HTR-8/SVneo (cell line): ENCODE measurements at places on chromosomes 3 and 15.
A peak's percentile ranks its signal among the peaks of the same experiment; 100 is the strongest.

- DNase-seq: peak; percentile 94
These were observed 24.8 kb downstream of the SHF start for GRCh38 chr15:45162771-45163507.

- DNase-seq: no peak
These were observed 29.5 kb upstream of the ETV5 start for GRCh38 chr3:186138272-186138981.

DNA sequence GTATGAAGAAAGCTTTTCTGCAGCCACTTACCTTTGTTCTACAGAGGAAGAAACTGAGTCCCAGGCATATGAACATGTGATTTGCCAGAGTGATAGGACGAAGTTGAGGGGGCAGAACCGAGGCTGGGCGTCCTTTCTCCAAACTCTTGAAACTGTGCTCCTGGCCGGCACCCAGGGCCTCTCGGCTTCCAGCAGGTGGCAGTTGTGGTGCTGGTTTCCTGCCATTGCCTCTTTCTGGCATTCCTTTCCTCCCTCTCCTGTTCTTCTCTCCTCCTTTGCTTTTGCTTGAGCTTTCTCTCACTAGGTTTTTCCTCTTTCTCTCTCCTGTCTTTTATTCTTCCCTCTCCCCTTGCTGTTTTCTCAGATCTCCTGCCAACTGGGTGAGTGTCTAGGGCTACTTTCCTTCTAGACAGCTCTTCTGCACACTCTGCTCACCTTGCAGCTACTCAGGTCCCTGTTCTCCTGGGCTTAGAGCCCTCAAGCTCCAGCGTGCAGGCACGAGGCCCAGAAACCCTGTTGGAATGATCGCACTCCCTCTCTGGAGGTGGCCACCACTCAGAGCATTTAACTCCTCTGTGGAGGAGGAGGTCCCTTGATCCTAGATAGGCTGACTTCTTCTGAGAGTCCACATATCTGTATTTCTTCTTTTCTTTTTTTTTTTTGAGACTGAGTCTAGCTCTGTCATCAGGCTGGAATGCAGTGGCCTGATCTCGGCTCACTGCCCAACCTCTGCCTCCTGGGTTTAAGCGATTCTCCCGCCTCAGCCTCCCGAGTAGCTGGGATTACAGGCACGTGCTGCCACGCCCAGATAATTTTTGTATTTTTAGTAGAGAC, 26.2 kb downstream of the TRAK1 start:
- no peak for DNase-seq

DNA sequence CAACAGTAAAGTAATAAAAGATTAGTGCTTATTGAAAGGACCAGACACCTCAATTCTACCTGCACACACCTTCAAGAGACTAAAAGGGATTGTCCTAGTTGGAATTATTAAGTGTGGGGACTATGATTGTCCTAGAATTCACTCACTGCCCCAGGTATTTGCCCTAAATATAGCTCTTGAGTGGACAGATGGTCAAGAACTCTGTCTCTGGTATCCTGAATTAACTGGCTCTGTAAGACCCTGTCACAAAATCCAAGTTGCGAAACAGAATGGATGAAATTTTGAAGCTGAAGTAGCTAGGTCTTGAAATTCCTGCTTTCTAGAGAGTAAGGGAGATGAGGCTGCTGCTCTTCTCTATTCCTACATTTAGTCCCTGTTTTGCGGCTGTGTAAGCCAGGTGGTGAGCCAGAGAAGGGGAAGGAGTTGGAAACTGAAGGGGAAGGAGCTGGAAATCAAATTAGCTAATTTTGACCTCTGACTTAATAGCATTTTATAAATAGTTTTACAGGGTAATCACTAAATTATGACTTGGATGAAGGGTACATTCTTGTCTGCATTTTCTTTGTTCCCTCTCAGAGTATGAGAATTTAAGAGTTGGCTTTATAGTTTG, 34.5 kb downstream of the KBTBD12 start:
- no peak for DNase-seq

- DNase-seq: no peak
These were observed 6.6 kb upstream of the MUSTN1 start for GRCh38 chr3:52841211-52841980.

DNA sequence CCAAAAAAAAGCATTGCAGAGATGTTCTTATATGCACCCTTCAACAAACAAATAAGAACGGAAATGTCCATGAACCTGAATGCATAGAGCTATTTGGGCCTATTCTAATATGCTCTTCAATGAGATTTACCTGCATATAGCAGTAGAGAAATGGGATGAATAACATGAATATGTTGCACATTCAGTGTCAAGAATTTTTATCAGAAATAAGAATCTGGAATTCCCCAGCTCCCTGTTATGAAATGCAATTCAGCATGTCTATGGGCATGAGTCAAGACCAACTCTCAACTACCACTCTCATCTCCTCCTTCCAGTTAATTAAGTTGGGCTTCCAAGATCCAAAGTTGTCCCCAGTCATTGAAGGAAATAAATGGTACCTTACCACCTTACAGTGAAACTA, 133.7 kb upstream of the ALCAM start:
- DNase-seq: no peak

DNA sequence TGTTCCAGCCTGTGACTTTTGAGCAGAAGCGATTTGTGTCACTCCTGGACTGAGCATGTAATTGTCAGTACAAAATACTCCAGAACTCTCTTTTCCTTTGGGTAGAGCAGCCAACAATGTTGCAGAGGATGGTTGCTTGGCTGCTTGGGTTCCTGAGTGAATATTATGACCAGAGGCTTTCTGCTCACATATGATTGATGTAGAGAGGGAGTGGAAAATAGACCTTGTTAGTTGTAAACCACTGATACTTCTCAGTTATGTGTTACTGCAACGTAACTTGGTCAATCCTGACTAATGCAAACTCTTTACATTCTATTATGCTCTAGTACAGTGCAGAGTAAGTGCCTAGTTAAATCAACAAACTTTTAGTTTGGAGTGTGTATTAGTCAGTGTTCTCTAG, 322.6 kb upstream of the KCNH8 start:
- no peak for DNase-seq

DNA sequence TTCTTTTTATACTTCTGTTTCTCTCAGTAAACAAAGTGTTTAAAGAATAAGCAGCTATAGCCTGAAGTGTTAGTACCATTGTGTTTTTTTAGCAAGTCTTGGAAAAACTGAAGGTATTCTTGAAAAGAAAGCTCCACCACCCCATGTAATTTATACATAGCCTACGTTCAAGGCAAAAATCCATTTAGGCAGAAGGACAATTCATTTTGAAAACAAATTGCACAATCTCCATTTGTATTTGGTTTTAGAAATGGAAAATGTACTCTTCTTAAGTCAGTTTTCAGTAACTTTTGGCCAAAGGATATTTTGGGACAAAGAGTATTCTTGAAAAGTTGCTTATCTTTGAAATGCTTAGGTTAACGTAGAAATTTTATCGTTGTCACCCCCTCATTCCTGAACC, 34.5 kb downstream of the PTPRG start:
- DNase-seq: no peak

DNA sequence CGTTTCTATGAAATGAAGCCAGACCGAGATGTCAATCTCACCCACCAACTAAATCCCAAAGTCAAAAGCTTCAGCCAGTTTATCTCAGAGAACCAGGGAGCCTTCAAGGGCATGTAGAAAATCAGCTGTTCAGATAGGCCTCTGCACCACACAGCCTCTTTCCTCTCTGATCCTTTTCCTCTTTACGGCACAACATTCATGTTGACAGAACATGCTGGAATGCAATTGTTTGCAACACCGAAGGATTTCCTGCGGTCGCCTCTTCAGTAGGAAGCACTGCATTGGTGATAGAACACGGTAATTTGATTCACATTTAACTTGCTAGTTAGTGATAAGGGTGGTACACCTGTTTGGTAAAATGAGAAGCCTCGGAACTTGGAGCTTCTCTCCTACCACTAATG, 41.9 kb upstream of the TRA2B start:
- no peak for DNase-seq

DNA sequence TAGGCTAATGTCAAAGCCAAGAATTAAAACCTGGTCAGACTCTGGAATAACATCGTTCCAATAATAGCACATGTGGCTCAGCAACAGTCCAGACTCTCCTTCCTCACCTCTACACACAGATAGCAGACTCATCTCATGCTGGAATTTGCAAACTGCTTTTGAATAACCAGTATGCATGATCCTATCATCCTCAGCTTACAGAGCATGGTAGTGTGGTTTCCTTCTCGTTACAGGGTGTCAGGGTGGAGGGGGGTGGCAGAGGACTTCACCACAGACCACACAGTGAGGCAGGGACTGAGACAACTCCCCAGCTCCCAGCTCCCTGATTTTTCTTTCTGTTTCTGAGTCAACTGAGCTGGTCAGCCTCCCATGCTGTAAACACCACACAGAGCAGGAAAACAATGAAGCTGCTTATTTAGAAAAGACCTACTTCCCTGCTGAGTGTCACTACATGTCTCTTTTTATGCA, 101.6 kb downstream of the RPL22L1 start:
- DNase-seq: no peak

DNA sequence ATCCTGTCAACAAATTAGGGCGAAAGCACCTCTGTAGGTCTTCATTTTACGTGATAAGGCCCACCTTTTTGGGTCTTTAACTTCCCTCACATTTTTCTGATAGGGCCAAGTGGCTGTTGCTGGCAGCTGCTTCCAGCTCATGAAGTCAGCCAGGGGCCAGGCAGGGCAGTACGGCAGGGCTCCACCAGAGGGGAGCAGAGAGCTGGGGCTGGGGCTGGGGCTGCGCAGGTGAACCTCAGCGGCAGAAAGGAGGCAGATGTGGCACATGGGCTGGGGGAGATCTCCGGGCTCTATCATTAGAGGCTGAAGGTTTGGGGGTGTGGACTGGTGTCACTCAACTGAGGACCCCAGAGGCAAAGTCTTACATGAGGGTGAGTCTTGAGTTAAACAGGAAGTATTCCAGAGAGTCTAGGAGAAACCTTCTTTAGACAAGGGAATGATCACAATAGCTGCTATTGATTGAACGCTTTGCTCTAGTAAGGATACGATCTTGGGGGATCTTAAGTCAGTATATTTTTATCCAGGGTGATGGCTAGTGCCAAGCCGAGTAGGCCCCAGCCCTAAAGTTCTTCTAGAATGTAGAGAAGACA, 62.8 kb upstream of the MEX3B start:
- peak; percentile 68 for DNase-seq

DNA sequence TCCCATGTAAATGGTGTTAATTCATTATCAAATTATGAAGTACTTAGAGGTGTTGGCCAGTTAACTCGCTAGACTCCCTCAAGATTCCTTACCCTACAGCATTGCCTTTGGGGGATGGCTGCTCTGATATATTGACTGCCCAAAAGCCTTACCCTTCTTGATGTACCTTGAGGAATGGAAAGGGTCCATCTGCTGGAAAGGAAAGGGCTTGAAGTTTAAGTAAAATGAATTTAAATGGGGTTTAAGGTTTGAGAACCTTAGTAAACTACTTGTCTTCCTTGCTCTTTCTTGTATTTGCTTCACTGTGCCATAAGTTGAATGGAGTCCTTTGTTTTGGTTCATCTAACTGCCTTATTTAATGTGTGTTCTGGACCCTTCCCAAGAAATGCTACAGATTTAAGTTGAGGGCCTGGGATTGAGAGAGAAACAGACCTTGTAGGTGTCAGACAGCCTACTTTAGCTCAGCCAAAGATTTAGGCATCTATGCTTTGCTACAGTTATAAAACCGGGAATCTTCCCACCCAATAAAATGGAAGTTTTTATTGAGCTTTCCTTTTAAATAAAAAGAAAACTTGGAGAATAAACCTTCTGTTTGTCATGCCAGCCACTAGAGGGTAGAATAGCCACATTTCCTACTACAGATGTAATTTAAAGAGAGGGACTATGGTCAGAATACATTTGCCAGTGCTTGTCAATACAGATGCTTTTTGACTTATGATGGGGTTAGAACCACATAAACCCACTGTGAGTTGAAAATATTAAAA, 25.3 kb downstream of the CMSS1 start:
- DNase-seq: peak; percentile 45

GRCh38 chr3:16741890-16742289, 136.7 kb upstream of the DAZL start:
- no peak for DNase-seq

DNA sequence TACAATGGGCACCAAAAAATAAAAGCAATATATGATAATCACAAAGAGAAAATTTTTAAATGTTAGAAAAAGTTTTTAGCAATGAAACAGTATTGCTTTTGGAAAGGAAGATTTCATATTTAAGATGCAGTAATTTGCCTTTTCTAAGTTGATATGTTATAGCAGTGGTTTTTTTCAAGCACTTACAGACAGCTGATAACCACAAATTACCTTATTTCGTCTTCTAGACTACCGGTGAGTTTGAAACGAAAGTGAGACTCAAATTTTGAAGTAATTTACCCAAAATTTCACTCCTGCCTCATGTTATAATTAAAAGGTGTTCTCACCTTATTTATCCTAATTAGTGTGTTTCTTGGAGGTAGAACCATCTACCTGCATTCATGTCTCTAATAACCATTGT, 207.8 kb downstream of the MCTP2 start:
- DNase-seq: no peak
